ENCODE measurements at places on chromosomes 1 and 21.

- no peak for DNase-seq
These were observed 645.5 kb downstream of the ADGRL2 start for GRCh38 chr1:82446236-82446635.

GRCh38 chr1:232040260-232040659 lies 413.7 kb downstream of the DISC1 start:
- DNase-seq = no peak

DNA sequence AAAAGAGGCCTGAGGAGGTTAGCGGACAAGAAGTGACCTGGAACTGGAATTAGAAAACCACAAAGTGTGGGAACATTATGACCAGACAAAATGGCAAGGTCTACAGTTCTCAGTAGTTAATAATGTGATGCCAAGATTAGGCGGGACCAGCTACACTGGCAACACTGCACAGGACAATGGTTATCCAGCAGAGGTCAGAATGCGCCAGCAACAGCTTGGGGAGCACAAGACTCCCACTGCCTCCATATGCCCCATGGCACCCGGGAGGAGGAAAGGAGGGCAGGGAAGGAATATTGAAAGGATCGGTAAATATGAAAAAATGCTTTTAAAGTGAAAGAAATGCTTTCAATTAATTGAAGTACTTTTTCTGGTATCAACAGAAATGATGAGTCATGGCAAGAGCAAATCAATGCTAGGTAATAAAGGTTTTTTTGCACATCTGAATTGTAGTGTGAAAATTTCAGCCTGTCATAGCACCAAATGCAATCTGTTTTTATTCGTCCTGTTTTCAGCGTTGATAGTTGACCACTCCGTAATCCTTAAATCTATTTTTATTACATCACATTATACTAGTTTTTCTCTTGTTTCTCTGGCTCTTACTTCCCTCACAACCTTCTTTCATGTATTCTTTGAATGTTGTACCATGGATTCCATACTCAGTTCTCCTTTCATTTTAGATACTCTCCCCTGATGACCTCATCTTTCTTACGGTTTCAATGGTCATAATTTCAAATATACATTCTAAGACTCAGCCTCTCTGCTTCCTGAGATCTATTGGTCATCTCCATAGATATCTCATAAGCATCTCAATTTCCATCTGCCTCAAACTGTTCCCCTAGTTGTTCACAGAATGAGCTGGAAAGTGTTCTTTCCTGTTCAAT lies 30.7 kb downstream of the VCAM1 start:
- no peak for DNase-seq

DNA sequence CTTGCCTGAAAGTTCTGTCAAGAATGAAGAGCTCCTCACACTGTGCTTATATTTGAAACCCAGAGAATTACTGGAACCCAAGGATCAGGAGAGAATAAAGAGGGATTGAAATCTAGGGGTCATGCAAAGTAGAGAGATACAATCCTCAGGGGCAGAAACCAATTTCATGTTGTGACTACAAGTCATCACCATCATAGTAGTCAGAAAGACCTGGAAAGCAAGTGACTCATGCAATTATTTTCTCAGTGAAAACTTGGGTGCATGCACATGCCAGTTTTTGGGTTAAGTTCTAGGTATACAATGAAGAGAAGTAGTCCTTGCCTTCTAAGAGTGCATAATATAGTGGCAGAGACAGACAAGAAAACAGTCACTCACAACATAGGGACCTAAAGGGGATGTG lies 210.0 kb downstream of the ZC3H11B start:
- DNase-seq = no peak

GRCh38 chr1:235601104-235601503 lies 48.5 kb downstream of the GNG4 start:
- DNase-seq = no peak

DNA sequence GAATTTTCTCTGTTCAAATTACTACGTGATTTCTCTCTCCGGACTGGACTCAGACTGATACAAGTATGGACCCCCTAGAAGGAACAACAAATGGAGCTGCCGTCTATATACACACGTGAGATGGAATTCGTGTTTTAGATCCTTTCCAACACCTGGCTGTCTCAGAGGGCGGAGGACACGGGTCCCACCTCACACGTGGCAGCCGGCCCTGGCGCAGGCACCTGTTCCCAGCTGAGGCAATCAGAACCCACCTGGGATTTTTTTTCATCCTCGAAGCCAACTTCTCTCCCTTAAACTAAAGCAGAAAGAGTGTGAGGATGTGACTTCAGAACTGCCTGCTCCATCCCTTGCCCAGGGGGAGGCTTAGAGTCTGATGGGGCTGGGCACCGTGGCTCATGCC lies 34.1 kb upstream of the SCCPDH start:
- DNase-seq = no peak

- DNase-seq = no peak
These were observed 35.9 kb downstream of the TMCC2 start for GRCh38 chr1:205263580-205264190.

- DNase-seq = no peak
These were observed 8.7 kb downstream of the NPHP4 start for GRCh38 chr1:5983361-5984103.

- DNase-seq = peak; percentile 63
These were observed 2.2 kb downstream of the CACNA1E start for GRCh38 chr1:181485287-181486097.

DNA sequence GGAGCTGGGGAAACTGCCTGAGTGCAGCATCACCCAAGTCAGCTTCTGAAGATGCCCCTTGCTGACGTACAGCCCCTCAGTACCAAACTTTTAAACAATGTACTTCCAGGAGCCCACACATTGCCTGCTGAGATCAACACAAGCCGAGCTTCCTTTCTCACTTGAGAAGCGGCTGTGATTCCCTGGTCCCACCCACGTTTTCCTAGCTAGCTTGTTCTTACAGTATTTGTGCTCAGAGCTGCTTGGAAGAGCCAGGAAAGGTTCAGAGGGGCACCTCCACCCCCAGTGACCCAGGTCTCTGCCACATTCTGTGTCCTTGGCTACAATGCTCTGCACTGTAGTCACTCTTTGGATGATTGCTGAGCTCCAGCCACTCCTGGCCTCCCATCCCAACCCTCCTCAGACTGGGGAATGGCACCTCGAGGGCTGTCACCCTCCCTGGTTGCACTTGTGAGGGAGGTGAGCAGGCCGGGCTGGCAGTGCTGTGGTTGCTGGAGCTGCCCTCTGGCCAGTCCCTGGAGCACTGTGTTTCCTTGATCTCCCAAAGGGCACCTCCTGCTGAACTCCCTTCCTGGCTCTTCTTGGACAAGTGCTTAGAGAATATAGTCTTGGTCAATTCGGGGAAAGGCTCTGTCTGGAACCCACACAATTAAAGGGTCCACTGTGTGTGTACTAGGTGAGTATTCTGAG lies 355.1 kb downstream of the AJAP1 start:
- no peak for DNase-seq

DNA sequence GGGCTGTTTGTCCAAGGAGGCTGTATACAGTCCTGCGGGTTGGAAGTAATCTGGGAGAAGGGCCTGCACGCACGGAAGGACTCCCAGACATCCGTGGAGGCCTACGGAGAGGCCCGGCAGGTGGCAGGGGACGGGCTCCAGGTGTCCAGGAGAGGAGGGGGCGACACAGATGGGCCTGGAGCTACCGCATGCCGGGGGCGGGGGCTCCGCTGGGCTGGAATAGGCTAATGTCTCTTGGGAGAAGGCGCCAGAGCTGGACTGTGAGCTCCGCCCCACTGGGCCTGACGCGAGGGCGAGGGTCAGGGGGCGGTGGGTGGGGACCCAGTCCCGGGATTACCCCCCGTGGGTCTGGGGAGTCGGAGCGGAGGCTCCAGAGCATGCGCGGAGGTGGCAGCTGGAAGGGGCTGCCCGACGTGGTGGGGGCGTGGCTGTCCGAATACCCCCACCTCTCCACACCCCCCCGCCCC lies 659 bp downstream of the AGO1 start:
- peak; percentile 95 for DNase-seq

- no peak for DNase-seq
These were observed 82.4 kb upstream of the VAMP3 start for GRCh38 chr1:7688659-7689058.

DNA sequence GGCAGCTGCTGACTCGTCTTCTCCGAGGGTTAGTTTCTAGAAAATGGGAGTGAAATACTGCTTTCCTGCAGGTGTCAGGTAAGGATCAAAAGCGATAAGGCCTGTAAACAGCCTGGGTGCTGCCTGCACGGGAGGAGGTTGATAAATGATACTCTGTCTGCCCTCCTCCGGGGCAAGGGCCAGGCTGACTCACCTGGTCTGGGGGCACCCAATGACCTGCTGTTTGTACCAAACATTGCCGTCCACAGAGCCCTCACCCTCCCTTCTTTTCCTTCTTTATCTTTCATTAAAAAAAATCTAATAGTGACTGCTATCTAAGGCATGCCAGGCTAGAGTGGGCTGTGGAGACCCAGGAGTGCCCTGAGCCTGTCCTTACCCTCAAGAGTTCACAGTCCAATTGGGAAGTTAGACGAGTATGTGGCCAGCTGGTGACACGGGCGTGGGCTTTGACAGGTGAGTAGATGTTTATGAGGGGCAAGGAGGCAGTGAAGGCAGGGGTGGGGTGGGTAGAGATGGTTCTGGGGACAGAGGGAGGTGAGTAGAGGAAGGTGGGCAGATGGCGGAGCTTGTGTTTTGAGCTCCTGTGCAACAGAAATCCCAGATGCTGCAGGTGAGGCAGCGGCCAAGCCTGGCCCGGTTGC lies 16.2 kb downstream of the EDN2 start:
- no peak for DNase-seq

DNA sequence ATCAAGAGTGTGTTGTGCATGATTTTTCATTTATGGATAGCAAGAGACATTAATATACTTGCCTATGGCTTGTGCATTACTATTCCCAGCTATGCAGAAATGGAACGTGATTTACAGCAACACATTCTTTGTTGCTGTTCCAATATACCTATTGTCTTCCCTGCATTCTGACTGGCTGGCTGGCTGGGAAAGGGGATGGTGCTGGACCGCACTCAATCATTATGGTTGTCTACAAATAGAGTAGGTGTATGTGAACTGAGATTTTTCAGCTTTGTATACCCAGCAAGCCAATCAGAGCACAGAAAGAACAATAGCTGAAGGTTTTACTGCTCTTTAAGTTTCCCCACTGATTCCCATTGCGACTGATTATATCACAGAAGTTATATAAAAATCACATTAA lies 167.5 kb downstream of the ATG4C start:
- no peak for DNase-seq
